Posterior vena cava (tissue), 2 donors: ENCODE measurements at places on chromosomes 11 and 22. TPM values are rescaled to one million over a fixed set of nuclear protein-coding genes. Genes with fewer than 3 reads are reported as not detected.

DNA sequence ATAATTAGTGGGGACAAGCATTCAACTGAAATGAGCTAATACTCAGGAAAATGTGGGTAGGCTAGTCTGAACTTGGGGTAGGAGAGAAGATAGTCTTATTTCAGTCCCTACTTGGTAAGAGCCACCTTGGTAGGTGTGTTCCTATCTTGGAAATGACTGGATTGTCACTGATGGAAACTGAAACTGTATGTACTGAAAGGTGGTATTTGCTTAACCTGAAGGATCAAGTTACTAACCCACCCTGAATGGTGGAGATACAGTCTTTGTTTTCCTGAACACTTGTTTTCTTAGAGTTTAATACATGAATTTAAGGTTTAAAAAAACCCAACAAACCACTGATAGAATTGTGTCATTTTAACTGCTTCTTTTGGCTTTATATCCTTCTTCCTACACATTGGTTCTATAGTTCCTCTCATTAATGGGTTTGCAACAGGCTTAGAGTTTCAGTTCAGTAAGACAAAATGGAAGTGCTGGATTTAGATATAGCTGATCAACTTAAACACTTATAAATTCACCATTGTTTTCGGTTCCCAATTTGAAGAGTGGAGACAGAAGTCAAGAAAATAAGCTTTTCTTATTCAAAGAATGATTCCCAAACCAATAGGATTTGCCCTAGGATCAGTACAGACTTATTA, 4.2 kb downstream of the FAR1 start:
- no peak for DNase-seq

PANX3 gene
- not detected for total RNA-seq

- peak; percentile 16 for DNase-seq
Observed at GRCh38 chr11:118838905-118839553, 44.7 kb upstream of the CXCR5 start.

LRRC51 gene
- 6.9 TPM for total RNA-seq
